Tibial nerve (tissue), 4 donors: ENCODE measurements at places on chromosomes 13 and 19.

GRCh38 chr13:100175078-100175802 is 86.3 kb downstream of the PCCA start:
- DNase-seq: no peak
- no peak overlapping the region for H3K27ac ChIP-seq
- no peaks in the 10 kb centered on the region for H3K4me1 ChIP-seq
- no peak overlapping the region for H3K4me3 ChIP-seq
- H3K27me3 ChIP-seq: no peaks in the 10 kb centered on the region

GRCh38 chr13:28340272-28340793 is 154.6 kb downstream of the FLT1 start:
- H3K4me3 ChIP-seq: no peak overlapping the region
- H3K27ac ChIP-seq: no peak overlapping the region
- DNase-seq: no peak
- H3K36me3 ChIP-seq: no peaks in the 10 kb centered on the region
- H3K27me3 ChIP-seq: no peaks in the 10 kb centered on the region

- H3K4me3 ChIP-seq: no peak overlapping the region
- H3K4me1 ChIP-seq: no peaks in the 10 kb centered on the region
- no peaks in the 10 kb centered on the region for H3K36me3 ChIP-seq
- DNase-seq: no peak
- H3K27ac ChIP-seq: no peak overlapping the region
Measured at GRCh38 chr19:17441241-17442021, 7.0 kb downstream of the TMEM221 start.

DNA sequence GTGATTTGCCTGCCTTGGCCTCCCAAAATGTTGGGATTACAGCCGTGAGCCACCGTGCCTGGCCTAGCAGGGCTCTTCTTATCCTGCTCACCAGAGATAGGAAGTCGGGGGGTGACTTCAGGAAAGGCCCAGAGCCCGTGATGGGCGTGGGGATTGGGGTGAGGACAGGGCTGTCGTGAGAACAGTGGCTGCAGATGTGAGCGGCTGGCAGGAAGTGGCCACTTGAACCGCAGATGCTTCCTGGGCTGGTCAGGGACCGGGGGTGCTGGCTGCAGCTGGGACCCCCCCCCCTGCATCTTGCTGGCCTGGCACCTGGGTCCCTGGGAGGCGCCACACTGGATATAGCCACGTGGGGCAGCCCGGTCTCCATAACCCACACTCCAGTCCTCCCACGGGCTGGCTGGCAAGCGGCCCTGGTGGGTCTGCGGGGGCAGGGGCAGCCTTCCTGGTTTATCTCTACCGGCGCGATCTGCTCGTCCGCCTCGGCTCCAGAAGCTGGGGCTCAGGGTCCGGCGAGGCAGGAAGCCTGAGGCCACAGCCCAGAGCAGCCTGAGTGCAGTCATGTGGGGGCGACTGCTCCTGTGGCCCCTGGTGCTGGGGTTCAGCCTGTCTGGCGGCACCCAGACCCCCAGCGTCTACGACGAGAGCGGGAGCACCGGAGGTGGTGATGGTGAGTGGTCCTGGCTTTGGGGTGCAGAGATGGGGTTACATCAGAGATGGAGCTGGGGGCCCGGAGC is at the start of gene F2RL3:
F2RL3 (plus strand) TSS at position 371 of the 737 bp plus-strand sequence; CDS start at position 562, 191 bp downstream.
- peaks cover 32% of the 10 kb centered on the region for H3K27me3 ChIP-seq
- H3K36me3 ChIP-seq: no peaks in the 10 kb centered on the region
- H3K4me3 ChIP-seq: no peak within 1 kb of the TSS
- no peak within 1 kb of the TSS for H3K27ac ChIP-seq
- no peak for DNase-seq

GRCh38 chr13:76383676-76384461 is 502.3 kb downstream of the KCTD12 start:
- H3K36me3 ChIP-seq: no peaks in the 10 kb centered on the region
- H3K4me3 ChIP-seq: no peak overlapping the region
- peaks cover 17% of the 10 kb centered on the region for H3K4me1 ChIP-seq
- H3K27ac ChIP-seq: peak overlapping the region; percentile 37
- DNase-seq: no peak
- no peaks in the 10 kb centered on the region for H3K27me3 ChIP-seq

DNA sequence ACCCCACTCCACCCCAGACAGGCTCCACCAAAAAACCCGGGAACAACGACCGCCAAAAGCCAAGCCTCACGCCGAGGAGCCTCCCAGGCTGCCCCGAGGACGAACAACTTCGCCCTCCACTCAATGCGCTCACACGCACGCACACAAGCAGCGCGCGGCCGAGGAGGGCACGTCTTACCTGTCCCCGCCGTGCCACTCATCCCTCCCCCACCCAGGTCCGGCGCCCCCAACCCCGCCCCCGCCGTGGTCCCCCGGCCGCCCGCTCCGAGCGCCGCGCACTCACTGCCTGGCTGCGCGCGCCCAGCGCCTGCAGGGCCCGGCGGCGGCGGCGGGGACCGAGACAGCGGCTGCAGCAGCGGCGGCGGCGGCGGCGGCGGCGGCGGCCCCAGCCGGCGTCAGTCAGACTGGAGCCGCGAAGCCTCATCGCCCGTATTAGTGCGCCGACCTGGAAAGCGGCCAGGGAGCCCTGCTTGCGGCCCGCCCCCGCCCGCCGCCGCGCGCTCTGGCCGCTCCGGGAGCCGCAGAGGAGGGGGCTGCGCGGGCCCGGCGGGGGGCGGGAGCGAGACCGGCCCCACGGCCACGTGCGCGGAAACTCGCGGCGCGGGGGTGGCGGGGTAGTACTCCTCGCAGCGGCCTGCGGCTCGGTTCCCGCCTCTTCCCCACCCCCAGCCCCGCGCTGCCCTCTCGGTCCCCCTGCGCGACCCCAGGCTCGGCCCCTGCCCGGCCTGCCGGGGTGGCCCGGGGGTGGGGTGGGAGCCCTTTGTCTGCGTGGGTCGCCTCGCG is at the start of gene SMAD9:
SMAD9 (minus strand) TSS at position 406 of the 783 bp plus-strand sequence. CDS start 40,549 bp downstream, outside the sequence.
- H3K4me1 ChIP-seq: no peaks in the 10 kb centered on the region
- H3K4me3 ChIP-seq: peak within 1 kb of the TSS; percentile 48
- peak within 1 kb of the TSS; percentile 76 for H3K27ac ChIP-seq
- DNase-seq: peak; percentile 70
- H3K27me3 ChIP-seq: no peaks in the 10 kb centered on the region
- H3K36me3 ChIP-seq: no peaks in the 10 kb centered on the region

GRCh38 chr19:40005691-40006272 is 8.9 kb downstream of the ZNF546 start:
- DNase-seq: no peak
- no peaks in the 10 kb centered on the region for H3K36me3 ChIP-seq
- no peak overlapping the region for H3K4me3 ChIP-seq
- H3K27ac ChIP-seq: no peak overlapping the region
- no peaks in the 10 kb centered on the region for H3K27me3 ChIP-seq
- no peaks in the 10 kb centered on the region for H3K4me1 ChIP-seq

DNA sequence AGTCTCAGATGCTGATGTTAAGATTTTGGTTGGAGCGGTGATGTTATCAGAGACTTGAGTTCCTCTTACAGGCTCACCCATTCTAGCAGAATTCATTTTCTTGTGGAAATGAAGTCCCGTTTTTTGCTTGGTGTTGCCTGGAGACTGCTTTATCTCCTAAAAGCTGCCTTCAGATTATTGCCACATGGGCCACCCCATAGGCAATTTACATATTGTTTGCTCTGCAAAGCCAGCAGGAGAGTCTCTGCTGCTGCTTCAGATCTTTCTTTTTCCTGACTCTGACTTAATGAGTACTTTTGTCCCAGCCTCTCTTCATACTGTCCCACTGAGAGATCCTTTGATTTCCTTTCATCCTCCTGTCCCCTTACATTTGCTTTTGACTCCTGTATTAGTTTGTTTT is 114.6 kb downstream of the TDRD3 start:
- H3K27me3 ChIP-seq: no peaks in the 10 kb centered on the region
- H3K4me3 ChIP-seq: no peak overlapping the region

DNA sequence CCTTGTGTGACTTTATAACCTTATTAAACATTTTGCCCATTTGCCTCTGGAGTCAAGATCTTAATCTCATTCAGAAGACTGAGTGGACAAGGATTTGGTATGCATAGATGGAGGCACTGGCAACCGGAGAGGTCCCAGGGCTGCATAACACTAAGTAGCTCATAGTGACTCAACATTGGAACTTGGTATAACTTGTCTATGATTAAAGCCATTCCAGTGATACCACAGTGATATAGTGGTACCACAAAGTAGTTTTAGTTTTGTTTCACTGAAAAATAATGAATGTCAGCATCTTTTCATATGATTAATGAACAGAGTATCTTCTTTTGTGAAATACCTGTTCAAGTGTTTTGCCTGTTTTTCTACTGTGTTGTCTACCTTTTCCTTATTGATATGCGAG is 26.4 kb downstream of the CDK8 start:
- no peaks in the 10 kb centered on the region for H3K4me1 ChIP-seq
- H3K27me3 ChIP-seq: no peaks in the 10 kb centered on the region
- no peak overlapping the region for H3K4me3 ChIP-seq
- H3K27ac ChIP-seq: no peak overlapping the region
- no peak for DNase-seq

GRCh38 chr13:48446464-48446863 is 33.6 kb upstream of the LPAR6 start:
- H3K4me1 ChIP-seq: no peaks in the 10 kb centered on the region
- no peaks in the 10 kb centered on the region for H3K36me3 ChIP-seq
- no peak overlapping the region for H3K4me3 ChIP-seq
- no peak for DNase-seq
- H3K27me3 ChIP-seq: no peaks in the 10 kb centered on the region
- H3K27ac ChIP-seq: no peak overlapping the region

- peak; percentile 33 for DNase-seq
- no peak within 1 kb of the TSS for H3K27ac ChIP-seq
- H3K4me3 ChIP-seq: peak within 1 kb of the TSS; percentile 5
- H3K27me3 ChIP-seq: no peaks in the 10 kb centered on the region
Measured at GRCh38 chr19:18397242-18398202, at the start of gene LRRC25. TSS of gene LRRC25 (minus strand) at chr19:18397622. CDS start at chr19:18396963, 659 bp downstream.

GRCh38 chr13:97491452-97491851 is 57.5 kb downstream of the RAP2A start:
- no peaks in the 10 kb centered on the region for H3K4me1 ChIP-seq
- H3K27me3 ChIP-seq: no peaks in the 10 kb centered on the region
- no peak overlapping the region for H3K4me3 ChIP-seq
- DNase-seq: no peak
- no peak overlapping the region for H3K27ac ChIP-seq
- no peaks in the 10 kb centered on the region for H3K36me3 ChIP-seq

DNA sequence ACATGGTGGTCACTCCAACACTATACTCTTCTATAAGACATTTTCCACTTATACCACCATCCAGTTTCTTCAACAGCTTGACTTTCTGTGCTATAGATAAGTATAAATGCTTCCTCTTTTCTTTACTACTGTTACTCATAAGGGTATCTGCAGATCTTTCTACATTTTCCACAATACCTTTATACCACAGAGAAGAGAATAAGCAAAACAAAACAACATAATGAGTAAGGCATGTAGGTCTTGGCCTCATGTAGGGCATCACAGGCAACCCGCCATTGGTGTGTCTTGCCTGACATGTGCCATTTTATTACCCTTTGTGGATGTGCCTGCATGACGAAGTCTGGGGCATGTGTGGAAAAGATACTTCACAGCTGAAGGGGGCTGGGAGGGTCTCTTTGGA is 265.3 kb upstream of the STARD13 start:
- no peaks in the 10 kb centered on the region for H3K36me3 ChIP-seq
- DNase-seq: no peak
- peaks cover 19% of the 10 kb centered on the region for H3K4me1 ChIP-seq
- H3K27me3 ChIP-seq: no peaks in the 10 kb centered on the region
- no peak overlapping the region for H3K27ac ChIP-seq

GRCh38 chr19:46999377-46999776 is 20.3 kb upstream of the NPAS1 start:
- H3K36me3 ChIP-seq: peaks cover 14% of the 10 kb centered on the region
- H3K27ac ChIP-seq: no peak overlapping the region

DNA sequence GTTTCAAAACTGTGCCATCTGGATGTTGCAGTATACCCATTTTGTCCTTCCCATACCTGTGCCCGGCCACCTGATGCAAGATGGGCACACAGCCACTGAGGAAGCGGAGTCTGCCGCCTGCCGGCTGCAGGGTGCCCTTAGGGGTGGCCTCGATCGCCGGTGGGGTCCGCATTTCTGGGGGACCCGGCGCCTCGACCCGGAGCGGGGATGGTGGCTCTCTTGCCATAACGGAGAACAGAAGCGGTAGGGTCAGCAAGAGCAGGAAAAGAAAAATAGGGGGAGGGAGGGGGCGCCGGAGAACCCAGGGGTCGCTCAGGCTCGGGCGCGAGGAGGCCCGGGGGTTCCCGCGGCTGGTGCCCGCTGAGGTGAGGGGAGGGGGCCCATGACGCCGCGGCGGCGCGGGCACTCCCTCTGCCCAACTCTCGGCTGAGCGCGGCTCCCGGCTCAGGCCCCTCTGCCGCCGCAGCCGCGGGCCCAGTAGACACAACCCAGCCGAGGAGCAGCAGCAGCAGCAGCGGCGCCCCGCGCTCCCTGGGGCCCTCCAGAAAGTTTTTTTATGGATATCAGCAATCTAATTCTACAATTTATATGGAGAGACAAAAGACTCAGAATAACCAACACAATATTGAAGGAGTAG is 13.8 kb upstream of the CYP4F2 start:
- peaks cover 24% of the 10 kb centered on the region for H3K36me3 ChIP-seq
- no peak overlapping the region for H3K4me3 ChIP-seq
- no peak for DNase-seq
- H3K27me3 ChIP-seq: no peaks in the 10 kb centered on the region
- H3K4me1 ChIP-seq: no peaks in the 10 kb centered on the region
- H3K27ac ChIP-seq: no peak overlapping the region

DNA sequence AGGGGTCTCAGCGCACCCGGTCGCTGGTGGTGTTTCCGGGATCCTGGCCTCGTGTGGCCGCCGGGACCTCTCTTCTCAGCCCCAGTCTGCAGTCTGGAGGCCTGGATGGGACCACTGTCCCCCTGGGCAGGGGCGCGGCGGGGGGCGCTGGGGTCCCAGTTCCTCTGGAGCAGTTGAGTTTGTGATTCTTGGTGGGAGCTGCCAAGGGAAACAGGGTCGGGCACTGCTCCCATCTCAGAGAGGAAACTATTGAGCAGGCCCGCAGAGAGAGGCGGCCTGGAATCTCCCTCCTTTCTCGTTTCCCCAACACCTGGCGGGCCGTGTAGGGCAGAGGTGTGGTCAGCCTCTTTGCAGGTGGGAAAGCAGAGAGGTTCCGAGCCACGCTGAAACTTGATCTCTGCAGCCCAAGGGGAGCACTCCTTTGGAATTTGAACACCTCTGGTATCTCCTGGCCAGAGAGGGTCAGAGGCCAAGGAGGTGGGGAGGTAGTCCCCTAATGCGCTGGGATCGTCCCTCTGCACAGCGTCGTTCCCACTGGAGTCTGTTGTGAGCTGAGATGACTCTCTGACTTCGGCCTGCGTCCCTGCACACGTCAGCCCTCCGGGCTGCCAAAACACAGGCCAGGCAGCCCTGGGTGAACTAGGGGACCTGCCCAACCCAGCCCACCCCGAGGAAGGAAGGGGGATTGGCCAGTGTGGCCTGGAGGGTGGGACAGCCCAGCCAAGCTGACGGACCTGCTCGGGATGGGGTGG is 741 bp downstream of the PLEKHF1 start:
- H3K27me3 ChIP-seq: no peaks in the 10 kb centered on the region
- no peaks in the 10 kb centered on the region for H3K36me3 ChIP-seq
- H3K27ac ChIP-seq: peak overlapping the region; percentile 93
- peaks cover 86% of the 10 kb centered on the region for H3K4me1 ChIP-seq
- DNase-seq: no peak
- peak overlapping the region; percentile 96 for H3K4me3 ChIP-seq
